Amniotic epithelial cell (primary cell): ENCODE measurements at places on chromosomes 12 and 14.

- DNase-seq: peak; percentile 52
Measured at GRCh38 chr14:89013098-89013504, 188.7 kb downstream of the TTC8 start.

DNA sequence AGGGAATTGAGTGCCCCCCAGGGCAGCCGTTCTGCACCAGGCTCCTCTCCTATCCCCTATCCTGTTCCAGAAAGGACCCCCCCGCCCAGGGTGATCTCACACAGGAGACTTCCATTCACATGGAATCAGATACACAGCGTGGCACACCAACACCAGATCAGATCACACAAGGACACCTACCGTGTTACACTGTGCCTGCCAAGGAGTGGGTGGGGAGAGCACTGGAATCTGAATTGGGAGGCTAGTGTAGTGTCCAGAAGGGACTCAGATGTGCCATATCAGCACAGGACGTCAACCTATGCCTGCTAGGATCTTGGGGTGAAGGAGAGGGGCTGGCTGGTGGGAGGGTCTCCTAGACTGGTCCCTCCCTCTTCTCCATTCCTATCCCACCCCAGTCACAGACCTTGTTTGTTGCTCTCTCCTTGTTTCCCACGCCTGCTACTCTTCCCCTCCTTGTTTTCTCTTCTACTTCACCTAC lies 2.3 kb downstream of the PTMS start:
- no peak for DNase-seq

- DNase-seq: no peak
Measured at GRCh38 chr12:13316587-13317246, 120.2 kb downstream of the EMP1 start.

- DNase-seq: peak; percentile 57
Measured at GRCh38 chr12:120640861-120641833, 721 bp downstream of the CABP1 start.

GRCh38 chr12:28563286-28563685 lies 373.0 kb downstream of the CCDC91 start:
- DNase-seq: peak; percentile 46

GRCh38 chr12:121925358-121925695 lies 6.9 kb downstream of the CFAP251 start:
- no peak for DNase-seq

GRCh38 chr12:53327435-53328042 lies 6.1 kb upstream of the AAAS start:
- peak; percentile 43 for DNase-seq

DNA sequence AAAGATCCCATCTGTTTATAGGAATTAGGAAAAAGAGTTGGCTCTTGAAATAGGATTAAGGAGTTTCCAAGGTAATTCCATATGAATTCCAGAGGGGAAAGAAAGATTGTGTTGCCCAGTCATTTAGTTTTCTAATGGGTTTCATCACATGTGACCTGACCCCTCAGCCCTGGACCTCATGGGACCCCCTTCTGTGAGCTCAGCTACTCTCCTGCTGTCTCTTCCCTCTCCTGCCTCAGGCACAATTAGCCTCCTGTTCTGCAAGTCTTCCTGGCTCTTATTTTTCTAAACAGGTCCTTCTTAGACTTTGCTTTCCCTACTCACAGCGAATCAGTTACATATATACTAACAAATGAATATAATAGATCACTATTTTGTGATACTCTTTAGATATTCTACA lies 237.7 kb downstream of the TRHDE start:
- DNase-seq: no peak

GRCh38 chr14:35509846-35510245 lies 24.1 kb upstream of the INSM2 start:
- DNase-seq: no peak

GRCh38 chr14:95424529-95424928 lies 91.9 kb downstream of the SYNE3 start:
- peak; percentile 38 for DNase-seq

DNA sequence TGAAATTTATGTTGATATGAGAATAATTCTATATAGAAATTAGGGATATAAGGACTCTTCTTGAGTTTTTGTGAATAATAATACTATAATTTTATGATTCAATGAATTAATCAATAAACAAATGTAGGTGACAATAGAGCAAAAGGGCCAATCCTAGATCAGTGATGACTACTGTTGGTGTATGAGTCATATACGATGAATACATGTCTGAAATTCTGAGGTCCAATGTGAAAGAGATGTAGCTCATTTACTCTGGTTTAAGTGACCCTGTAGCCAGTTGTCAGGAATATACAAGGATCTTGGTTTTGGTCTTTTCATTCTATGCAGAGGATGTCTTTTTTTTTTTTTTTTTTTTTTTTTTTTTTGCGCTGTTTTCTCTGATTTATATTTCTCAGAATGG lies 72.1 kb upstream of the RTL1 start:
- DNase-seq: no peak

- peak; percentile 95 for DNase-seq
Measured at GRCh38 chr12:123444092-123445026, 7.9 kb upstream of the RILPL2 start.

GRCh38 chr12:73656375-73656774 lies 881.3 kb upstream of the ATXN7L3B start:
- no peak for DNase-seq

GRCh38 chr14:102194856-102195255 lies 55.2 kb downstream of the WDR20 start:
- DNase-seq: no peak

- peak; percentile 31 for DNase-seq
Measured at GRCh38 chr12:109763201-109763841, 49.7 kb downstream of the FAM222A start.

GRCh38 chr14:67515386-67516079 lies 17.6 kb upstream of the PLEKHH1 start:
- DNase-seq: no peak

DNA sequence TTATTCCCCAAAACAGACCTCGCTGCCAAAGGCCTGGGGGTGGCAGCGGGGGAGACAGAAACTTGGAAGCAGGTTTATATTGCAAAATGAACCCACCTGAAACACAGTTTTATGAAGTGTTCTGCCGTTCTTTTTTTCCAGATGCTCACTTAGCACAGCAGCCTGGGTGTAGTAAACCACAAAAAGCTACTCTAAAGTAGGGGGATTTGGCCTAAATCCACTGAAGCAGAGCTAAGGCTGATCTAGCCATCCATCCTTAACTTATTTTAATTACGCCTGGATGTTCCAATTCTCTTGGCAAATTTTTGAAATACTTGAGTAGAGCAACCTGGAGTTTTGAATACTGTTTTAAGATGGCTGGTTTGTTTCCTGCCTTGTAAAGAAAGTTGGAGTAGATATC lies 121.2 kb downstream of the GPR135 start:
- no peak for DNase-seq
